ENCODE measurements at places on chromosomes 2 and 18. TPM values are rescaled to one million over a fixed set of nuclear protein-coding genes. Genes with fewer than 3 reads are reported as not detected.

The ANKRD30B gene
- polyA plus RNA-seq, result not detected

The TMEM200C gene
- 0.58 TPM for polyA plus RNA-seq

The RRM2 gene
- polyA plus RNA-seq, result 32.7 TPM

The AMMECR1L gene
- polyA plus RNA-seq, result 5.4 TPM

The COL4A3 gene
- polyA plus RNA-seq, result 0.24 TPM

The AMER3 gene
- not detected for polyA plus RNA-seq

The CCDC148 gene
- polyA plus RNA-seq, result 0.42 TPM

The TXNDC2 gene
- polyA plus RNA-seq, result not detected

The RASGRP3 gene
- 5.3 TPM for polyA plus RNA-seq

The PID1 gene
- polyA plus RNA-seq, result 40.3 TPM

The GBX2 gene
- not detected for polyA plus RNA-seq

The TUBA3E gene
- 0.31 TPM for polyA plus RNA-seq

The RTP5 gene
- 0.03 TPM for polyA plus RNA-seq

The APLF gene
- 0.58 TPM for polyA plus RNA-seq

The INPP5D gene
- 2.9 TPM for polyA plus RNA-seq

The ABCG8 gene
- 28.1 TPM for polyA plus RNA-seq

The C2orf80 gene
- not detected for polyA plus RNA-seq

The TUBA4B gene
- 0.20 TPM for polyA plus RNA-seq

The ANKRD36 gene
- 2.5 TPM for polyA plus RNA-seq

The COA5 gene
- polyA plus RNA-seq, result 42.0 TPM

The KLHL30 gene
- polyA plus RNA-seq, result 0.05 TPM

The EIF2AK3 gene
- 2.9 TPM for polyA plus RNA-seq

The TMX3 gene
- 9.0 TPM for polyA plus RNA-seq

The SF3B6 gene
- 104 TPM for polyA plus RNA-seq

The GREB1 gene
- 1.0 TPM for polyA plus RNA-seq

The SUMO1 gene
- 139 TPM for polyA plus RNA-seq

The DSG4 gene
- not detected for polyA plus RNA-seq

The CABLES1 gene
- 4.9 TPM for polyA plus RNA-seq

The RFTN2 gene
- polyA plus RNA-seq, result 1.3 TPM

The OSGEPL1 gene
- polyA plus RNA-seq, result 5.3 TPM

The SLC1A4 gene
- 3.4 TPM for polyA plus RNA-seq

The PRSS56 gene
- not detected for polyA plus RNA-seq

The MC4R gene
- polyA plus RNA-seq, result not detected

The ALPP gene
- polyA plus RNA-seq, result not detected

The ERFE gene
- not detected for polyA plus RNA-seq

The HJURP gene
- 1.9 TPM for polyA plus RNA-seq

The CD207 gene
- not detected for polyA plus RNA-seq

The GAREM1 gene
- 1.5 TPM for polyA plus RNA-seq

The TUBB8B gene
- polyA plus RNA-seq, result not detected

The IKZF2 gene
- polyA plus RNA-seq, result 0.35 TPM

The ATP6V1C2 gene
- polyA plus RNA-seq, result 0.66 TPM

The ALLC gene
- 1.4 TPM for polyA plus RNA-seq

The CFAP221 gene
- 1.2 TPM for polyA plus RNA-seq

The ITPRID2 gene
- polyA plus RNA-seq, result 31.2 TPM
